ENCODE measurements at places on chromosomes 13 and 19.

DNA sequence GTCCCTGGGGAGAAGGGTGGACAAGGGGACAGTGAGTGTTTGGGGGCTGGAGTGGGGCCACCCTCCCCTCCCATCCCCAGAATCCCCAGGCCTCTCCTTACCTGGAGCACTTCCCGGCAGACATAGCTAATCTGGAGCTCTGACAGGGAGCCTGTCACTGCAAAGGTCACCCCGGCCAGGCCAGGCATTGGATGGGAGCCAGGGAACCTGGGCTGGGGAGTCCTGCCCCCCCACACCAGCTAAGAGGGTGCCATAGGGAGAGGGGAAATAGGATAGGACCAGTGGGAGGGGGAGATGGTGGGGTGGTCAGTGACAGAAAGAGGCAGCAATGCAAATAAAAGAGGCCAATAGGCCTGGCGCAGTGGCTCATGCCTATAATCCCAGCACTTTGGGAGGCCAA is 3.5 kb downstream of the MAP4K1 start:
- no peak for DNase-seq

DNA sequence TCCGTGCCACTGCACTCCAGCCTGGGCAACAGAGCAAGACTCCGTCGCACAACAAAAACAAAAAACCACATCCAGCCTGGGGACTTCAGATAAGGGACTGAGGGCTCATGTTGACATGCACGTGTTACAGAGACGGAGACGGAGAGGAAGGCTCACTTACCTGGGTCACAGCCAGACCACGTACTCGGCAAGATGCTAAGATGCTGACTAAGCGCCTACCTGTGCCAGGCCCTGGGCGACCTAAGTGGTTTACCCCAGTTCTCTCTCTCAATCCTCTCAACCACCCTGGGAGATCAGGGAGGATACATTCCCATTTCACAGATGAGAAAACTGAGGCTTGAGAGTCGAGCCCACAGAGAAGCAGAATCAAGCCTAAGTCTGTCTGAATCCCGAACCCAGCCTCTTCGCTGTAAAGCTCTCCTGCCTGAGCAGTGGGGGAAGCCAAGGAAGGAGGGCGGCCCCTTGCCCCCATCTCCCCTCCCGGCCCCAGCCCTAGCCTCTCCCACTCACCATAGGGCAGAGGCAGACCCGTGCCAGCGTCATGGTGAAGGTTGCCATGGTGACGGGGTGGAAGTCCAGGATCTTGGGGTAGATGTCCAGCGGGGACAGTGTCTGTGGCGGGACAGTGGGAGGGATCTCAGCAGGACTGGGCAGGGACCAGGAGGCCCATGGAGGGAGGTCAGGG is 13.5 kb downstream of the ERCC2 start:
- no peak for DNase-seq

DNA sequence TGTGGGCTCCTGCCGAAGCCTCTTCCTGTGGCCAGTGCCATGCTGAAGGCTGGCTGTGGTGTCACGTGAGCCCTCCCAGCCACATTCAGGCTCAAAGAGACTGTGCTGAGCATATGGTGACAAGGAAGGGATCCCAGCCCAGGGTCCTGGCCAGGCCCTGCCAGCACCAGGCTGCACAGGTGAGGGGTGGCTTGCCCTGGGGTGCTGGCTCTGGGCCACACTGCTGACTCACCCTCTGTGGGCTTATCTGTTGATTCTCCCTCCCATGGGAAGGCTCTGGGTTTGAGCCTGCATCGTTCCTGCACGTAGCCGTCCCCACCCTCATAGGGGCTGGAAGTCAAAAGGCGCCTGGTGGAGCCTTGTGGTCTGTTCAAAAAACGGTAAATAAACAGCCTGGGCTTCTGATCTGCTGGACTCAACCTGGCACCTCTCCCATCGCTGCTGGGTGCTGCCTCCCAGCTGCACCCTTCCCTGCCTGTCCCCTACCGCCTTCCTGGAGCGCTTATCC is 31.1 kb downstream of the DNM2 start:
- no peak for DNase-seq

GRCh38 chr19:6092329-6093286 is 17.7 kb downstream of the RFX2 start:
- no peak for DNase-seq

DNA sequence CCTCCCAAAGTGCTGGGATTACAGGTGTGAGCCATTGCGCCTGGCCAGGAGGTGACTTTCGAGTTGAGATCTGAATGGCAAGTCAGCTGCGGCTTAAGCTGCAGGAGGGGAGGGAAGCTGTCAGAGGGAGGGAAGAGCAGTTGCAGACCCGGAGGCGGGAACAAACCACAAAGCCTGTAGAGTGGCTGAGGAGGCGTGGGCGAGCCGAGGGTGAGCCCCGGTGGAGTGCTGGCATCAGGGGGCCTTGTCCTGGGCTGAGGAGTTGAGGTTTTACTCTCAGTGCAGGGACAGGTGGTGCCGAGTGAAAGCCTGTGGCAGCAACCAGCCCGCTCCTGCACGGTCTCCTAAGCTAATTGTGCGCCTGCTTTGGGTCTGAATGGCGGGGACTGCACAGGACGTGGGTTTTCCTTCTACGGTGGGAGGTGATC is 24.2 kb downstream of the PPP1R37 start:
- DNase-seq, result no peak

GRCh38 chr19:1650650-1651567 is 1.5 kb downstream of the TCF3 start:
- no peak for DNase-seq

- no peak for DNase-seq
Observed at GRCh38 chr19:30696514-30696913, 324.3 kb downstream of the ZNF536 start.

GRCh38 chr19:48623556-48624066 is 4.3 kb downstream of the SPHK2 start:
- no peak for DNase-seq

DNA sequence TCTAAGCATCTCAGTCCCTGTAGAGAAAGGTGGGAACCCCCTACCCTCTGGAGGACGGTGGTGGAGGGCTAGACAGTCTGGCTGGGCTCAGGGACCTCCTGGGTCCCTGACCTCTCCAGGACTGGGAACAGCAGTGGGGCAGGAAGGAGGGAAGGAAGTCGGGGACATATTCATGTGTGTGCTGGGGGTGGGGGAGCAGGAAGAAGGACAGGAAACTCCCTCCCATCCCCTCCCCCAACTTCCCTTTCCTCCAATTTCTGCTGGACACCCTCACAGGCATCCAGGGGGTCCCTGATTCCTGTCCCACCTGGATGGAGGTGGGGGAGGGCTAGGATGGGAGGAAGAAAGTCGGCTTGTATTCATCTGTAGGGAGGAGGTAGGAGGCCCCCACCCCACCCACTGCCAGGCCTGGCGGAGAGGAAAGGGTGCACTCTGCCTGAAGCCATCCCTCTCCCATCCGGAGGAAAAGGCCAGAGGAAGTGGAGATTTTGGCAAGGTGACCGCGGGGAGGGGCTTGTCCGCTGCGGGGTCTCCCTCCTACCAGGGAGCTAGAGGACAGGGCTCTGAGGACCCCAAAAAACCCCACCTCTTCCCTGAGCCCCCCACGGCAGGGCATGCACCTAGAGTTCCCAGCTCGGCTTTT is 2.3 kb downstream of the NOVA2 start:
- DNase-seq, result no peak

DNA sequence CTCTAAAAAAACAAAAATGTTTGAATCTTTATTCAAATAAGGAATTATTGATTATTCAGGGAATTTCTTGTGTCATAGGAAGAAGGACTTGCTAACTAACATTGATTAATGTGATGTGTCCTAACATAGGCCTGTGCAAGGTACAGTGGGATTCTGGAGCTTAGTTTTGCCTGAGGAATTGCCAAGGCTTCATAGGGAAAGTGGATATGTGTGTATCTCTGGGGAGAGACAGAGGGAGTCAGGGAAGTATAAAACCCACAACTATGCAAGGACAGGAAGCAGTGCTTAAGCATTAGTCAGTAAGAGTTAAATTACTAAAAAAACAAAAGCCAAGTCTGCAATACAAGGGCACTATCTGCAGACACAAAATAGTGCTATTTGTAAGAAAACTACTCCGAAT is 59.6 kb downstream of the WDFY2 start:
- DNase-seq, result peak; percentile 76

- DNase-seq, result no peak
Observed at GRCh38 chr19:47330466-47330869, 1.5 kb upstream of the C5AR2 start.

DNA sequence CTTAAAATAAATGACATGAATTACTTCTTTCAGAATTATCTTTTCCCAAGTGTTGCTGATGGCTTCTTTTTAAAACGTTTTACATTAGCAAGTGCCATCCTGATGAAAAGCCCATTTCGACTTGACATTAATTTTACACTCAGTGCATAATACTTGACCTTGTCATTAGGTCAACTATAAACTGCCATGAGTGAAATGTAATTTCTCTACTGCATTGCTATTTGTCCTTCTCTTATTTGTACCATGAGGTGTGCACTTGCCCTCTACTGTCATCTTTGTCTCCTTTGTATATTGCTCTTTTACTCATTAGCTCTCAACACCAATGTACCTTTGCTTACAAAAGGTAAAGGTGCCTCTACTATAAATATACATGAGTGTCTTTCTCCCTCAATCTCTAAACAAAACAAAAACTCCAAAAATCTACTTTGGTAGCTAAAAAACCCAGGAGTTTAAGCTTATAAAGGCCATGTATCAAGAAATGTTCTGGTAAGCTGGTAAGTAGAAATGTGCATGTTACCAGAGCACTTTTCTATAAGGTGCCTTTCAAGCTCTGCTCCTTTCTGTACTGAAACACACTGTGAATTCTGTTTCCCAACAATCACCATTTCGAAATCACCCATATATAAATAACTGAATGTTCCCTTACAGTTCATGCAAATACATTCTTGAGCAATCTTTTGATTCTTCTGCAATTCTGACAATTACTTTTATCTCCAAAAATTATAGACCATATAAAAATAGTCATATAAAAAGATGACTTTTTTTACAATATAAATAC is 351.4 kb downstream of the SLITRK5 start:
- no peak for DNase-seq

DNA sequence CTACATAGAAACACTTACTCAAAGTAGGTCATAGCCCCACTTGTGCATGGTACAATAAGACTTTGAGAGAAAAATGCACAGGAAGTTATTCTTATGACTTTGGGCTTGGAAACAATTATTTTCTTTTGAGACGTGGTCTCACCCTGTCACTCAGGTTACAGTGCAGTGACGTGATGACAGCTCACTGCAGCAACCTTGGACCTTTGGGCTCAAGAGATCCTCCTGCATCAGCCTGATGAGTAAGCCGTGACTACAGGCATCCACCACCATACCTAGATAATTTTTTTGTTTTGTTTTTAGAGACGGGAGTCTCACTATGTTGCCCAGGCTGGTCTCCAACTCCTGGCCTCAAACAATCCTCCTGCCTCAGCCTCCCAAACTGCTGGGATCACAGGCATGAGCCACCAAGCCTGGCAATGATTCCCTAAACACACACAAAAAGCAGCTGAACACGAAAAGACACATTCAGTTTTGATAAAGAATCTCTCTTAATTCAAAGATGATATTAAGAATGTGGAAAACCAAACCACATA is 17.9 kb downstream of the NLRP9 start:
- no peak for DNase-seq

- DNase-seq, result no peak
Observed at GRCh38 chr19:7923295-7924191, 2.4 kb downstream of the CTXN1 start.

- no peak for DNase-seq
Observed at GRCh38 chr13:88189728-88190127, 518.6 kb downstream of the SLITRK5 start.

- DNase-seq, result no peak
Observed at GRCh38 chr13:35789335-35790165, 313.1 kb upstream of the MAB21L1 start.

DNA sequence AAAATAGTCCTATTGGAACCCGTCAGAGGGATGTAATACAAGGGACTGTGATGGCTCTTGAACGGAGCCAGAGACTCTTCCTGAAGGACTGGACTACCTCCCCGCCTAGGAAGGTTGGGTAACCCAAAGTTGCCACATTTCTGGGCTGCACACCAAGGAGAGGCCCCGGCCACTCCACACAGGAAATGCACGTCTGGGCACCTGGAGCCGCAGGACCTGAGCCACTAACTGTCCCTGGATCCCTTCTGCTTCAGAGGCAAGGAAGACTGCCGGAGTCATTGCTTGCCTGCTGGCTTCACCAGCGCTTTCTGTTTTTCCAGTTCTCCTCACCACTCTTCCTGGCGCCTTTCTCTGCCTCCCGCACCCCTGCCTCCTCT is 1.2 kb upstream of the FLT1 start:
- DNase-seq, result no peak

GRCh38 chr13:28494504-28494777 is 487 bp downstream of the FLT1 start:
- no peak for DNase-seq

DNA sequence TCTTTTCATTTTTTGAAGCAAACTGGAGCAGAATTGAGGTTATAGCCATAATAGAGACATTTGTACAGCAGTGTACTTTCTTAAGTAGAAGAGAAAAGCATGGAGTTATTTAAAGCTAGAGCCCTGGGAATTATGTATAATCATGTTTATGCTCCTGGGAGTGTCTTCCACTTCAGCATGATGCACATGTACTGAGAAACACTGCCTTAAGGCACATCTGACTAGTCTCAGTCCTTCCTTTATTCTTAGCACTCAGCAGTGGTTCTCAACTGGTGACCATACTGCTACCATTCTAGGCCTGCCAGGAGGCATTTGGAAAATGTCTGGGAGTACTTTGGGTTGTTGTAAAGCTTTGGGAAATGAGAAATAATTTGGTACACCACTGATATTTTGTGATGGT is 45.8 kb downstream of the VWA8 start:
- no peak for DNase-seq

GRCh38 chr13:31328549-31329235 is 128.9 kb downstream of the B3GLCT start:
- DNase-seq, result no peak

Measured in AG09309 (cell line).